Mucosa of gallbladder (tissue), 1 donor: ENCODE measurements at places on chromosomes 1 and 21. TPM values are rescaled to one million over a fixed set of nuclear protein-coding genes. Genes with fewer than 3 reads are reported as not detected.

GRCh38 chr1:97145321-97145956 lies 423.9 kb downstream of the PTBP2 start:
- DNase-seq, result no peak

DNA sequence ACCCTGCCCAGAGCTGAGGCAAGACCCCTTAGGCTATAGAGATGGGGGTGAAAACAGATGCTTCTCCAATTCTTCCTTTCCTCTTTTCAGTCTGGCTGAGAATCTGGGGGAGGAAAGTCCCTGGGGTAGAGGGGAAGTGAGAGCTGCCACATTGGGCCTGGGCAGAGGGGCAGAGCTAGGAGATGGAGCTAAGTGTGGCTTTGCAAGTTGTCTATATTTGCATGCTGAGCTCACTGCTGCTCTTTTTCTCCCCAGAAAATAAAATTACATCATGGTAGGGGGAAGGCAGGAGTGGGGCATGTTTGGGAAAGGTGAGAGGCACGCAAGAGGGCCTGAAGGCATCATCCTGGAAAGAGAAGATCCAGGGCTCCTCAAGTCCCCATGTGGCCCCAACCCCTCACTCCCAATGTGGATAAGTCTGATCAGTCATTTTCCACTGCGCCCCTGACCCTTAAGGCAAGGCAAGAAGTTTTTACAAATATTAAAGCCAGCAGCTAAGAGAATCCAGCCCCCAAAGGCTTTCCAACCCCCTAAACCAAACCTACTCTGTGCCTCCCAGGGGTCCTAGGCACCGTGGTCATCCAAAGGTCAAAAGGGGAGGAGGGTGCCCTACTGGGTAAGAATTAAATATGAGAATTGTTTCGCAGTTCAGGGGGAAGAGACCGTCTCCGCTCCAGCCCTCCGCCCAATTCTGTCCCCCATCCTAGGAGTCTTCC lies 500 bp upstream of the PEA15 start:
- no peak for DNase-seq

GRCh38 chr1:57393058-57393584 lies 30.7 kb downstream of the DAB1 start:
- no peak for DNase-seq

DNA sequence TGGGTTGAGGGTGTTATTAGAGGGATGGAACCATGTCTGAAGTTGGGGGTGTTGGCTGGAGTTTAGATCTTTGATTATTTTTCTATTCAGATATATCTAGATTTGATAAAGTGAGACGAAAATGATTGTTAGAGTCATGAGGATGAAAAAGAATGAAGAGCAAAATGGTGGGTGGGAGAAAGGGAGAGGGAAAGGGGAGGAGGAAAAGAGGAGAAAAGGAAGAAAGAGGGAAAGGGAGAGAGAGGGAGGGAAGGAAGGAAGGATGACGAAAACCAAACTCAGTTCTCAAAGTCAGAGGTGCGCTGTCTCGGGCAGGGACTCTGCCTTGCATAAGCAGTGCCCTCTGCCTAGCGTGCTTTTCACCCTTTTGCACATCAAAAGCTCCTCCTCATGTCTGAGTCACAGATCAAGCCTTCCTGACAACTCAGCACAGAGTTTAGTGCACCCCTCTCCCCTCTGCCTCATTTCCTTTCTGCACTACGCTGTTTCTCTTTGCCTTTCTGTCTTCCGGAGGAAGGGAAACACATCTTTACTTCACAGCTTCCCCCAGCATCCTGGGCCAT lies 225.8 kb upstream of the PROX1 start:
- no peak for DNase-seq

DNA sequence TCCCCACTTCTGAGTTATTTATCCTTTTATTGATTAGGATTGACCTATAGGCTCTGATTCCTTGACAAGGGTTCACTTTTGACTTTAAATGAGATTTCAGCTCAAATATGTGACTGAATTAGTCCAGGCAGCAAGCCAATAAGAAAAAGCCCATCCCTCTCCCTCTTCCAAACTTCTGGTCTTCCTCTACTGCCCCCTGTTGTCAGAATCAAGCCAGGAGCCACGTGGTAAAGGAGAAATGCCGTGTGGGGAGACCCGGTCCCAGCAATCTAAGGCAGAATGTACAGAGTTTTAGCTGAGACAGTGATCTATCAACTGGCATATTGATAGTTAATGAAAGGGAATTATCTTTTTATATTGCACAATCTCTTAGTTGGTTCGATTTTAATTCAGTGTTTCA lies 5.2 kb downstream of the ADAMTS5 start:
- DNase-seq, result no peak

Gene AZIN2
- 6.2 TPM for total RNA-seq

- no peak for DNase-seq
Measured at GRCh38 chr1:115091572-115091971, 2.3 kb upstream of the TSPAN2 start.

DNA sequence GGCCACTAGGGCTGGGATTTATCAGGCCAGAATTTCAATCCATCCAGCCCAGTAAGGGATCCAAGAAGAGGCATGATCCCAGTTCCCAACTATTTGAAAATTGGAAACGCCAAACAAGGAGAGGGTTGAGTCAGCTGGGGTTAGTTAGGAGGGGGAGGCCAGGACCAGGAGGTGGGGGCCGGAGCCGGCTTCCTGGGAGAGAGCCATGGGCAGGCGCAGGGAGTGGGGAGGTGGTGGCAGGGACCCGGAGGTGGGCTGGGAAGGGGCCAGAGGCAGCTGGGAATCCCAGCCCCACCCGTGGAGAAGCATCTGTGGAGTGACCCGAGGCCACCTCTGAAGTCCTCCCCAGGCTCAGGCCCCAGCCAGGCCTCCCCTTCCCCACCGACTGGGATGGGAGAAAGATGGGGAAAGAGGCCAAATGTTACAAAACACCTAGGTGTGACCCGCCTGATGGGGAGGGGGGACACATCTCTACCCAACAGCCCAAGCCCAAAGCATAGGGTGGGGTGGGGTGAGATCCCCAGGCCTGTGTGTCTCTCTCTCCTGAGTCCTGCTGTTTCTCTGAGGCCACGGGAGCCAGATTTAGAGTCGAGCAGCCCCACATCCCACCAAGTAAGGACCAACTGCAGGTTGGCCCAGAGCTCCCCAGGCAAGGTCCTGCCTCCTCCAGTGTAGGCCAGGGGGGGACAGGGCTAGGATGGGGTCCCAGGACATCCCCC lies 10.1 kb downstream of the HSPG2 start:
- DNase-seq, result no peak

Gene RGSL1
- total RNA-seq, result not detected

Gene UCK2
- 27.2 TPM for total RNA-seq

Gene PLA2G2C
- not detected for total RNA-seq

Gene DMRTA2
- total RNA-seq, result not detected

DNA sequence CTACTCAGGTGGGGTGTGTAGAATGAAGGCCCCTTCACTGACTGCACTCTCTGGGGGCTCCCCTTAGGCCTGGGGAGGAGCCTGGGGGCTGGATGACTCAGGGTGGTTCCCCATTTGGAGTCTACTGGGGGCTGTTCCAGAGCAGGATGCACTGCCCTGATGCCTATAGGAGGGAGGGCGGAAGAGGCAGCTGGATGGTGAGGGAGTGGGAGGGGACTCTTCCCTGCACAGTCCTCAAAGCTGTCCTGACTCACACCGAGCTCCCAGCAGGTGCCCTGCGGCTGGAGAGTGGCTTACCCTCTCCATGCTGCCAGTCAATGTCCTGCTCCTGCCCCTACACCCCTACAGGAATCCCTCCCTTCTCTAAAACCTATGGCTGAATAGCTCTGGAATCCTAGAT lies 204.4 kb downstream of the TRABD2B start:
- no peak for DNase-seq

DNA sequence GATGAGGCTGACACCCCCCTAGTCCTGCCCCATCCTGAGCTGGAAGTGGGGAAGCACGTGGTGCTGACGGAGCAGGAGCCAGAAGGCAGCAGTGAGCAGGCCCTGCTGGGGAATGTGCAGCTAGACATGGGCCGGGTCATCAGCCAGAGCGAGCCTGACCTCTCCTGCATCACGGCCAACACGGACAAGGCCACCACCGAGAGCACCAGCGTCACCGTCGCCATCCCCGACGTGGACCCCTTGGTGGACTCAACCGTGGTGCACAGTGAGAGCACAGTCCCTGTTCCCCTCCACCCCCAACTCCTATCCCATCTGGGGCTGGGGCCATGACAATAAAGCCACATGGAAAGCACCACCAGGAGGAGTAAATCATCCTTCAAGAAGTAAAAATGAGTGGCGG lies 250.2 kb downstream of the CACNA1E start:
- DNase-seq, result no peak

DNA sequence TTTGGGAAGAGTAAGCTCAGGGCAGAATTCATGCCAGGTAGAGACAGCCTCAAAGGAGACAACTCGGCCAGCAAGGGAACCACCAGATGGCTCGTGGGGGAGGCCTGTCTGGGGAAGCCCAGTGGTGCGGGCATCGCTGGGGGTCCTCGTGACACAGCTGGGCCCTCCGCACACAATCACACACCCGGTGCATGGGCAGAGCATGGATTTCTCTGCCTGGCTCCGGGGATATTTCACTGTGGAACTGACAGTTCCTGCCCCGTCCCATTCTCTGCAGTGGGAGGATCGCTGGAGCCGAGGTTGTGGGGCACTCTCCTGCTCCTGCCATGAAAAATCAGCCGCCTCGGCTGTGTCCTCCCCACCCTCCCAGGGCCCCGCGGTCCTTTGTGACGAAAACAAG lies 108.0 kb downstream of the CRYAA start:
- no peak for DNase-seq
